ENCODE measurements at places on chromosomes 3 and 15.

DNA sequence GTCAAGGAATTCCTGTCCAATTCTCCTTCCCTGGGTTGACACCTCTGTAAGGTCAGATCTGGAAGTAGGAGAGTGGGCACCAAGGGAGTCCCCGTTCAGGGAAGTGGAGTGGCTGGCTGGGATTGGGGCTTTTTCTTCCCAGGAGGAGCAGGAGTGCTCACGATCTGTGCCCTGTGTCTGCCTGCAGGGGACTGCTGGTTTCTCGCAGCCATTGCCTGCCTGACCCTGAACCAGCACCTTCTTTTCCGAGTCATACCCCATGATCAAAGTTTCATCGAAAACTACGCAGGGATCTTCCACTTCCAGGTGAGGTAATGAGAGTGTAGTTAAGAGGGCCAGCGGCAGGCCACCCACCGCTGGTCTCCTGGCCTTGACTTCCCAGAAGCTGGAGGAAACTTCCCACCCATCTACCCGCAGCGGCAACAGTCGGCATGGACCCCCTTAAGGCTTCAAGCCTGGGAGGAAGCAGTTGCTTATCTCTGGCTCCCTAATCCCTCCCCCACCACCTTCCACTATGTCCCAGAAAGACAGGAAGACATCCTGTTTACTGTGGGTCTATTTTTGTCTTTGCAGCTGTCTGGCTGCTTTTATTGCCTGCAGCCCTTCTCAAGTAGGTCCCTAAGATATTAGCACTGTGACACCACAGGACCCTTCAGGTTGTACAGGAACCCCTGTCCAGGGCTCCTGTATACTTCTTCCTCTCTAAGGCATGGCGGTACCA is 26.8 kb downstream of the CAPN3 start:
- DNase-seq = no peak

DNA sequence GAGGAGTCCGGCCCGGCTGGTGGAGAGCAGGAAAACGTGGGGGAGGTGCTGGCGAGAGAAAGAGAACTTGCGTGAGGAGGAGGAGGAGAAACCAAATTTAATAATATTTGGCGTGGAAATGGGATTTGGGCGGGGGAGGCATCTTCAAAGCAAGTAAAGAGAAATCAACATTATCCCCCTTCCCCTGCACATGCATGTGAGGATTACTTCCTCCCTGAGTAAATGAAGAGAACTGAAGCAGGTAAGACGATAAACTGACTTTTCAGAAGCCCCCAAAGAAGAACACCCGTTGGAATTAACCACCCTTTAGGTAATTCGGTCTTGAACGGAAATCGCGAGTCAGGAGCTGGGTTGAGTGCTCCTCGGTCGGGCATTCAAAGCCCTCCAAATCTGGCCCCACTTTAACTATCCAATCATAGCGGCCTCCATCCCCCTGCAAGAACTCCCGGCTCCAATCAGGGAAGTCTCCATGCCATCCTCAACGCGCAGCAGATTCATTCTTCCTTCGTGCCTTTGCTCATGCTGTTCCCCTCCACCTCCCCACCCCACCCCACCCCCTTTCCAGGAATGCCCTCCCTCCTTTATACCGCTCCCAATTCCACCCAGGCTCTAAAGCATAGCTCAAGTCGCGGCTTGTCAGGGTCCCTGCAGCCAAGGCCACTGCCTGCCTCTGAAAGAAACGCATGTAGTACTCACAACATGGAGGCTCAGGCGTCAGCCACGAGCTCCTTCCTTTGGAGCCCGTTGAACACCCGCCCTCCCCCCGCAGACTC is 545 bp upstream of the RFX7 start:
- no peak for DNase-seq

GRCh38 chr15:94480289-94480834 is 249.0 kb downstream of the MCTP2 start:
- DNase-seq = no peak

- no peak for DNase-seq
Observed at GRCh38 chr3:160784853-160785252, 28.8 kb downstream of the PPM1L start.

DNA sequence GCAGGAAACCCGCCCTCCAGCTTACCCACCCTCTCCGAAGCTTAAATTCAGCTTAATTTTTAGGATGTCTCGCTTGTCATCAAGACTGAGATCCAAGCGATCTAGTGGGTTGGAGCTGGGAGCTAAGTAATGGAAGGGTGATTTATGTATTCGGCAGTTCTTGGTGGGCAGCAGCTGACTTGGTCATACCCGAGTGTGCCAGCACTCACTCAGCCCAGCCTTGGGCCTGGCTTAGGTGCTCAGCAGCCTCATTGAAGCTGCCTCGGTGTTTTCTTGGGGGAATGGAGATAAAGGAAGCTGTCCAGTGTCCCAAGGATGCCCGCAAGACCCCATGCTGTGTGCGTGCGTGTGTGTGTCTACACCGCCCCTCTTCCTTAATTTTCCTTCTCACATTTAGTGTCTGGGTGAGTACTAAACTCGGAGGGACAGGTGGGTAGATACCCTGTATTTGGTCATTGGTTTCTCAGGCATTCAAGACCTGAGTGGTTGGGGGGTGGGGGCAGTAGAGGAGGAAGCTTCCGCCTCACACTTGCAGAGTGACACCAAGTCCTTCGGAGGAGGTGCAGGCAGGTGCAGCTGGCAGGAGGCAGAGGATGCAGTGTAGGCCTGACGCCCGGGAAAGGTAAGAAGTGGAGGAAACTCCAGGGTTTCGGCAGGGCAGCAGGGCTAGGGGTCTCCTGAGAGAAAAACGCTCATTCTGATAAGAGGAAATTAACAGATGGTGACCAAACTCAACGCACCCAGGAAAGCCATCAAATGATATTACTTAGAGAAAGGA is 92.8 kb downstream of the PCSK6 start:
- no peak for DNase-seq

DNA sequence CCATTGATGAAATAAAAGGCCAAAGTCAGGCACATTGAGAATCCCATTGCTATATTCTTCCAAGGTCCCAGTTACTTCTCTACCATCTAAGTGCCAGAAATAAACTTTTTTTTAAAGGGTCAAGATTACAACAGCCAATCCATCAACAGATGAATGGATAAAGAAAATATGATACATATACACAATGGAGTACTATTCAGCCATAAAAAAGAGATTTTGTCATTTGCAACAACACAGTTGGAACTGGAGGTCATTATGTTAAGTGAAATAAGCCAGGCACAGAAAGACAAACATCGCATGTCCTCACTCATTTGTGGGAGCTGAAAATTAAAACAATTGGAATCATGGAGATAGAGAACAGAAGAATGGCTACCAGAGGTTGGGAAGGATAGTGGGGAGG is 25.5 kb downstream of the ULK4 start:
- no peak for DNase-seq

GRCh38 chr15:68767833-68768232 is 52.9 kb downstream of the ANP32A start:
- DNase-seq = no peak

- no peak for DNase-seq
Observed at GRCh38 chr15:97085731-97086130, 755.2 kb downstream of the NR2F2 start.

DNA sequence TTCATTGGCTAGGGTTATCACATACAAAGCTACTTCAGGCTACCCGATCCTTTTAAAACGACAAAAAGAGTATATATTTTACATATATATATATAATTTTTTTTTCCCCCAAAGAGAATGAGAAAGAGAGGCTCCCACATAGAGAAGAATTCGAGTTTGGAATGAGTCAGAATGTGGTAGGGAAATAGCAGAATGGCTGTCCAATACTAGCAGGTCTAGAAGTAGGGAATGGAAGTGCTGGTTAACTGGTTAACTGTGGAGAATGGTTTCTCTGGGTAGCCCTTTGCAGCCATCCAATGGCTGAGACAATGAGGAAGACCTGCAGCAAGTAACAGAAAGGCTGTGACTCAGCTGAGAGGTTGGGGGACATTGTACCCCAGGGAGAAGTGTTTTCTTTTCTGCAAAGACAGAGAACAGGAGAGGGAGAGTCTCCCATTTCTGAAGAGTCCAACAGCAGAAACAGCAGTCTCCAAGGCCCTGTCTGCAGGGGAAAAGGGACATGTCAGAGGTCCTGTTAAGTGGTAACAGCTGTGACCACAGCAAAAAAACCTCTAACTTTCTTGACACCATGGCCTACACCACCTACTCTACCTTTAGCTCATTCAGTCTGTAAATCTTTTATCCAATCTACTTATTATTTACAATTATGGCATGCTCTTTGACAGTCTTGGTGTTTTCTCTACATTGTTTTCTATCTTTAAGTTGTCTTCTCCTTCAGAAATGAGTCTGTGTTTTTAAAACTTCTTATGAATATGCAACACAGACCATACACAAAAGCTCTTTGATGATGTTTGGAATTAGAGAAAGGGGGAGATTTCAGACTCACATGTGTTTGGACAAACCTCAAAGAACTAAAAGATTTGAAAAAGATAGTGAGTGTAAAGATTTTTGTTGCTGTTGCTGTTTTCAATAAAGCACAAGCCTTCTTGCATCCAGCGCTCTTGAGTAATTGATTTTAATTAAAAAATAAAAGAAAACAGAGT is 116.1 kb upstream of the SLC7A14 start:
- no peak for DNase-seq

DNA sequence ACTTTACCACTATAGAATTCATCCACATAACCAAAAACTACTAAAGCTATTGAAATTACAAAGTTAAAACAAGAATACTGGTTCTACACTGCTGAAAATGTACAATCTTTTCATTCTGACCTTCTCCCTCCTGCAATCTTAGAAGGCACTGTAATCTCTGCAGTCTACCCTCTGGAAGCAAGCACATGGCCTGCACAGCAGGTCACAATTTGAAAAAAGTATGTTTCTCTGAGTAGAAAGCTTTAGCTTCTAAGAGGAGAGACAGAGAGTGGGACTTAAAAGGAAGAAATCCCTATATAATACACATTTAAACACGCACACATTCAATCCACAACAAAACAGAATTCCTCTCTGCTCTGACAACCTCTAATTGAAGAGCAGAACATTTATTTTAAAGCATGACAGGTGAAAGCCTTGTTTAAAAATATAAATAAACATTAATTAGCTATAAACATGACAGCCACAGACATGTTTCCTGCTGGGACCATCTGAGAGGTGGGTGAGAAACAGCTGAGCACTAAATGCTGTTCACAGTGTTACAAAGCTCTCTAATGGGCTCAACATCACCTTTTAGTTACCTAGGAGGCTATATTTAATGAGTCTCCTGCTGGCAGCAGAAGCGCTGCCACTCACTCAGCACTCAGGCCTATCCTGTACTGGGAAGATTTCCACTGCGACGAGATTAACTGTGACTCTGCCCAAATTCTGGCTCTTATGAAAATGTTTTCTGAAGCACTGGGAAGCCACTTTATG is 447.4 kb downstream of the AGBL1 start:
- no peak for DNase-seq

- DNase-seq = no peak
Observed at GRCh38 chr3:47113669-47114365, 50.1 kb downstream of the SETD2 start.

DNA sequence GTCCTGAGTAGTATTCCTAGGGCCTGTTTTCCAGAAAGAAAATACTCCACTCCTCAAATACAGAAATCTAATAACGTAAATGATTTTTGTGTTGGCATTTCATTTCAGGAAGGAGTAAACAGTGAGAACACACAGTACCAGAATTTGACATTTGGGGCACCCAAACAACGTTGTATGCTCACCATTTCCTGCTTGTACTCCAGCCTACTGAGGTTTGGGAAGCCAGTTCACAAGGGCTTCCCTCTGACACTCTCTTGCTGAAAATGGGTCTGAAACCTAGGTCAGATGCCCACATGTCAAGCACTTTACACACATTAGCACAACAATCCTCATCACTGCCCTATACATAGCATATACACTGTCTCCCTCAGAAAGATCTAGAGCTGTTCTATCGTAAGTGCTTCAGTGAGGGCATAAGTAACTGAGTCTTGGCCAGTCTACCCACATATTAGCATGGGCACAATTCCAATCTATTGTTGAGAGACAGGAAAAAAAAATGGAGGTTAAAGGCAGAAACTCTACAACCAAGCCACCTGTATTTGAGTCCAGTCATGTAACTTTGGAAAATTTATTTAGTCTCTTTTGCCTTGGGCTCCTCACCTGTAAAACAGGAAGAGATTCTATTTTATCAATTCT is 43.5 kb upstream of the RSL24D1 start:
- no peak for DNase-seq

GRCh38 chr3:118973050-118973449 is 61.6 kb downstream of the IGSF11 start:
- DNase-seq = no peak

GRCh38 chr3:139935016-139935865 is at the start of gene CLSTN2:
TSS of gene CLSTN2 (plus strand) at chr3:139935185.
- no peak for DNase-seq

All from central memory CD8-positive, alpha-beta T cell (primary cell).